ENCODE measurements at places on chromosomes 3 and 15.

GRCh38 chr3:24318677-24319287 lies 175.9 kb downstream of the THRB start:
- no peak for DNase-seq

GRCh38 chr15:66411190-66411589 lies 24.5 kb downstream of the MAP2K1 start:
- no peak for DNase-seq

DNA sequence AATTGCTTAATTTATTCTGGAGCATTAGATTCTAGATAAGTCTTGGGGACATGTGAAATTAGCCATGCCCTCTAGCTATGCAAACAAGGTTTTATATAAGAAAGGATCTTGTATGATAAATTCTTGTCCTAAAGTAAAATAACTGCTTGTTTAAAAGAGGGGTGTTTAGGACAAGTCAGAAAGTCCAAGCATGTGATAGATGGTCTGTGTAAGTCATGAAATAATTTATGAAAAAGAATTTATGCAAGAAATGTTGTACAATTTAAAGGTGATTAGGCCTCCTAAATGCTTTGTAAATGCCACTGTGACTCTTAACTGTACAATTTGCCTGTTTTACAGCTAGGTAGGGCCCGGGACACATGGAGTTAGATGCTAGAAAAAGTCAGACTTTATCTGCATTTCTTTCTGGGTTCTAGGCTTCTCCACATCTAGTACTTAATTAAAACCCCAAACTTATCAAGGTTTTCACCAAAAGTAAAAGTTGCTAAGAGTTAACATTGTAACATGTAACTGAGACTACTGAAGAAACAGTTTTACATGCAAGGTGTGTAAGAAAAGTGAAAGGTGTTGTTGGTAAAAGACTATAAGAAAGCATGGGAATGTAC lies 13.2 kb downstream of the LINS1 start:
- no peak for DNase-seq

- DNase-seq, result no peak
Measured at GRCh38 chr15:69067296-69067695, 52.8 kb downstream of the NOX5 start.

- no peak for DNase-seq
Measured at GRCh38 chr15:83178869-83179325, 28.7 kb downstream of the HDGFL3 start.

- no peak for DNase-seq
Measured at GRCh38 chr3:149583921-149584635, 73.7 kb downstream of the WWTR1 start.

DNA sequence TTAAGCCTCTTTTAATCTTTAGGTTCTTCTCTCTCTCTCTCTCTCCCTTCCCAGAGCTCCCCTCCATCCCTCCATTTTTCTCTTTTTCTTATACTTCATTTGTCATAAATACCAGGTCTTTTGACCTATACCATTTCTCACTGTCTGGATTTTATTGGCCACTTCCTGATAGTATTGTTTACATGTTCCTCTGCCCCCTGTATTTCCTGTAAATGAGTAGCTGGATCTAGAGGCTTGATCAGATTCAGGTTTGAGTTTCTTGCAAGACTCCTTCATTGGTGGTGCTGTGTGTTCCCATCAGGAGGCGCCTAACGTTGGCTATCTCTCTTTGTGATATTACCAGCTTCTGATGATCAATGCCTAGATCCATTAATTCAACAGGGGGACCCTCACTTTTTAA lies 42.2 kb downstream of the DAPK2 start:
- DNase-seq, result no peak
